ENCODE measurements at places on chromosomes 5 and 9.

GRCh38 chr9:129733632-129733953, 19.2 kb downstream of the PTGES start:
- no peak for DNase-seq

DNA sequence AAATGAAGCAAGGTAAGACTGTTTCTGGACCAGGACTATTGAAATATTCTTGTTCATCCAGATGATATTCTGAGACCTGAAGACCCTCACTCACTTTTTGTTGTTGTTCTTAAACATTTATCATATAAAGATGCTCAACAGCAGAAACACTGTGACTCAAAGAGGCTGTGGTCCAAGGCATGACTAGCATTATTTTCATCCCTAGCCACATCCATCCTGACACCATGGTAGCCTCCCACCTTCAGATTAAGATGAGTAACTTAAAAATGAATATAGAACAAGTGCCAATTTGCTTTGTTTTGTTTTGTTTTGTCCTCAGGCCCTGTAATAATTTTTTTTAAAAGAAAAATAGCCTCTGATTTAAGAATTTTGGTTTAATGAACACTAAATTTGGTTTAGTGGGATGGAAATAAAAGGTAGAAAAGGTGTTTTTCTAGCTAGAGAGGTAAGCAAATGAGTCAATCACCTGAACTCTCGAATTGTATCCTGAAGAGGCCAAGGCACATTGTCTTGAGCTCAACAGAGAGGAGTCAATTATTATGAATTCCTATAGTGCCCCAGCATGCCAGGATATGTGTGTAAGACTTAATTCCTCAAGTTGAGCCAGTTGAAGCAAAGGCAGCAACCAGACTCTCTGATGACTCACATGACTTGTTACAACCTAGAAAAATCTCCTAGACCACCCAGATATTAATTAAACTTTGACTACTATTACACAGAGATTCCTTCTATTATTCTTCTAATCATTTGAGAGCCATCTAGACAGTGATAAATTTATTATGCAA, 380.1 kb upstream of the TUSC1 start:
- peak; percentile 17 for DNase-seq

- DNase-seq: no peak
Measured at GRCh38 chr5:75044406-75044805, 8.0 kb downstream of the GCNT4 start.

DNA sequence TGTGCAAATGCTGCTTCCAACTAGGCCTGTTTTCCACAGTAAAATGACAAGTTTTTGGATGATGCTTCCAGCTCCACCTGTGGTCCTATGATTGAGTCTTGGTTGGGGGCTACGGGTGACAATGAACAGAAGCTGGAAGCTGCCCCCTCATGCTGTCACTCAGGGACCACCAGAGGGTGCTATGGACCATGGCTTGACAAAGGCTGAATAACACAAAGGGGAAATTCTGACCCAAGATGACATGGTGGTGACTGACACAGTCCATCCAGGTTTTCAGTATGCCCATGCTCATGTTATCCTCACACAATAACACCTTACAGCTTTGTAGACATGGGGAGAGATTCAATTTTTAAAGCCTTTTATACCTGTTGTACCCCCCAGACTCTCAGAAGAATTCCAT, 23.9 kb upstream of the SAP30L start:
- no peak for DNase-seq

DNA sequence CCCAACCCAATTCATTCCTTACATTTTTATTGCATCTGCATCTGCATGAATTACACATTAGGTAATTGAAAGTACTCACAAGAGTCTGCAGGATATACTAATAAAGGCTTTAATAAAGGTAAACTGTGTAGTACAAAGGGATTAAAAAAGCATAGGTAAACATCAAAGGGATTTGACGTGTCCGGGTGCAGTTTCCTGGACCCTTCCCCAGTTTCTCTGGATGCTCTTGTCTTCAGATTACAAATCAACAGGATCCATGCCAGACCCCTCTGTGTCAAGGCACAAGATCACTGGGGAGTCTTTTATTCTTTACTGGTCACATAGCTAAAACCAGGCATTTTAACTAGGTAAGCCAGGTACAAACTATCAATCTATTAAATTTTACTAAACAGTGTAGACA, 177.2 kb upstream of the TYRP1 start:
- DNase-seq: no peak

DNA sequence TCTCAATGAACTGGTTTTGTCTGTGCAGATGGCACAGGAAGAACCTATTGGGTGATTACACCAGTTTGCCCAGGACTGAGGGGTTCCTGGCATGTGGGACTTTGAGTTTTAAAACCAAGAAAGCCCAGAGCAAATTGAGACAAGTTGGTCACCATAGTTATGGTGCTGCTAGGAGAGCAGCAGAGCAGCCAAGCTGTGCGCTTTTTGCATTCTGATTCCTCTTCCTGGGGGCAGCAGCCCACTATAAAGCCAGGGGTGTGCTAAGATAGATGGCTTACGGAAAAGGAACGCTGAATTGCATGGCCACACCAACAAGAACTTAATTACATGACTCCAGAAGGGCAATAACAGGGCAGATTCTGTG, 49.7 kb downstream of the TIMD4 start:
- DNase-seq: no peak

DNA sequence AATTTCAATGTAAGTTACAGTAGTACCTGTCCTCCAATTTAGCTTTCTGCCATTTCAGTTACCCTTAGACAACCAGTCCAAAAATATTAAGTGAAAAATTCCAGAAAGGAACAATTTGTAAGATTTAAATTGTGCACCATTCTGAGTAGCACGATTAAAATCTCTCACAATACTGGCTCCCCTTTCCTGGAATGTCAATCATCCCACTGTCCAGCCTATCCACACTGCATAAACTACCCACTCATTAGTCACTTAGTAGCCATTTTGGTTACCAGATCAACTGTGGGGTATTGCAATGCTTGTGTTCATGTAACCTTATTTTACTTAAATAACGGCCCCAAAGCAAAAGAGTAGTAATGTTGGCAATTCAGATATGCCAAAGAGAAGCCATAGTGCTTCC, 11.6 kb downstream of the KIF24 start:
- DNase-seq: no peak

- no peak for DNase-seq
Measured at GRCh38 chr9:86764221-86764624, 183.1 kb downstream of the GAS1 start.

DNA sequence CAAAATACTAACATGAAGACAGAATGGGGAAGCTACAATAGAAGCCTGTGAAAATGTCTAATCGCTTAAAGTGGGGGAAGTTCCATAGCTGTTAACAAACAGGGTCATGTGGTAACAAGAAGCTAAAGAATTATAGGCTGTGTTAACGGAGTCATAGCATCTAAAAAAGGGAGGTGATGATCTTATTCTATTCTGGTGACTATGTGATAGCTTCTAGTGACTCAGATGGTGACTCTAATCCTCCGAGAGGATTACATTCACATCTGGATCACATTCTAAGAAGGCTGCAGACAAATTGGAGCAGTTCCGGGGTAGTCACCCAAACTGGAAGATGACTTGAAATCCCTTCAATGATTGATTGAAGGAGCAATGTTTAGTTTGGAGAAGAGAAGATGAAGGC, 142.1 kb downstream of the LIFR start:
- DNase-seq: peak; percentile 47

- no peak for DNase-seq
Measured at GRCh38 chr5:166431456-166431855, 1860.0 kb upstream of the WWC1 start.

- DNase-seq: no peak
Measured at GRCh38 chr5:16700081-16700480, 83.3 kb upstream of the RETREG1 start.

GRCh38 chr9:127721391-127721821, 5.5 kb downstream of the TTC16 start:
- DNase-seq: no peak

DNA sequence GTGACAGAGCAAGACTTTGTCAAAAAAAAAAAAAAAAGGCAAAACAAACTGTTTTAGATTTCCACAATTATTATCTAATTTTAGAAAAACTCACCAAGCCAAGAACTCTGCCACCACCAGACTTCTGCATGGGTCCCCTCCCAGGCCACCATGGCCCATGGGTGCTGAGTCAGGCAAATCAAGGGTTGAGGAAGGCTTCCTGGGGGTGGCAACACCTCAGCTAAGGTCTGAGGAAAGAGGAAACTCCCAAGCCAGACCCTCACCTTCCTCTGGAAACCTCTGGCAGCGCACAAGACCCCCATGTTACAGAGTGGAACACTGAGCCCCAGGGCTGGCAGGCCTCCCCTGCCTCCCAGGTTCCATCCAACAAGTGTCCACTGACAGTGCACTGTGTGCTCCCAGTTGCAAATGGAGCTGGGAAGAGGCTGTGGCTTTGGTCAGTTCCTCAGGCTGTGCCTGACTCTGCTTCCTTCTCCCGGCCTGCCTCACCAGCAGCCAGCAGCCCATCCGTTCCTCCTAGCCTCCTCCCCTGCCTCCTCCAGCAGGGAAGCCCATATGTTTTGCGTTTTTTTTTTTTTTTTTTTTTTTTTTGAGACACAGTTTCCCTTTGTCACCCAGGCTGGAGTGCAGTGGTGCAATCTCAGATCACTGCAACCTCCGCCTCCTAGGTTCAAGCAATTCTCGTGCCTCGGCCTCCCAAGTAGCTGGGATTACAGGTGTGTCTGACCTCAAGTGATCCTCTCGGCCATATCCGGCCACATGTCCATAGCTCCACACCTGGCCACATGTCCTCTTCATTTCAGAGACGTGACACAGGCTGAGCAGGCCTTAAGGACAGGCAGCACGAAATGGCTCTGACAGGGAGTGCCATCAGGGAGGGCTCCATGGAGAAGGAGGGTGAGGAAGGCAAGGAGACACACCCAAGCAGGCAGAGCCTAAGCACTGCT, 3.5 kb upstream of the SUSD3 start:
- DNase-seq: no peak

DNA sequence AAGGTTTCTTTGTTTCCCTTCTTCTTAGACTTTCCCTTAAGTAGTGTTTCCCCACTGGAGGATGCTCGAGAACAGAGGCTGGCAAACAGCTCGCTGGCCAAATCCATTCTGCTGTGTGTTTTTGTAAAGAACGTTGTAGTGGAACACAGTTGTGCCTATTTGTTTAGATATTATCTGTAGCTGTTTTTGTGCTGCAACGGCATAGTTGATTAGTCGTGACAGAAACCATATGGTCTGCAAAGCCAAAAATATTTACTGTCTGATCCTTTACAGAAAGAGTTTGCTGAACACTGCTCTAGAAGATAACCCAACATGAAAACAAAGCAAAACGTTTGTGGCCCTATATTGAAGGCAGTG, 47.0 kb upstream of the EGFLAM start:
- DNase-seq: no peak

Measured in fibroblast of skin of left quadriceps (primary cell).